Right renal cortex interstitium (tissue), 3 donors: ENCODE measurements at places on chromosomes 6 and 20. TPM values are rescaled to one million over a fixed set of nuclear protein-coding genes. Genes with fewer than 3 reads are reported as not detected.

DNA sequence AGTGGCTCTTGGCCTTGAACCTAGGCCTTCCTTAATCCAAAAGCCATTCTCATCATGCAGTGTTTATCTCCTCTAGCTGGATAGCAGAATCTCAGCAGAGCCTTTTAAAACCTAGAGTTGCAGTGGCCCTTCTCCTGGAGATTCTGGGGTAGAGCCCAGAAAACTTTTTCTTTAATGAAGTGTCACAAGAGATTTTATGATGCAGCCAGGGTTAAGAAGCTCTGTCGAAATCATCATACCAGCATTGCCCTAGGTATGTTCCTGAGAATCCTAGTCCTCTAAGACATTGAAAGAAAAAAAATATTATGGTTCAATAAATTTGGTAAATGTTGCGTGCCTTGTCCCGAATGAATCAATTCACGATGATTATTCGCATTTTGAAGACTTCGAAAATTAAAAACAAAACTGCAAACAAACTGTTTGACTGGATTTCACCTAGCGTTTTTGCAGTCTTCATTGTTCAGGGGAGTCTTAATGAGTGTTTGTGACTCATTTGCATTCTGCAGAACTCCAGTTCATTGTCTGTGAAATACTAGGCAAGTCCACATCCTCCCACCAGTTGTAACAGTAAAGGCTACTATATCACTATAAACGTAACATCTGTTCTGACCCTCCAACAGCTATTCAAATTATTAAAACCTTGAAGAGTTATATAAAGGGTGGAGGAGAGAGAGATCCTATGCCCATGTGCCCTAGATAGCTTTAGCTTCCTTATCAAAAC is 198.6 kb downstream of the UST start:
- DNase-seq = no peak

DNA sequence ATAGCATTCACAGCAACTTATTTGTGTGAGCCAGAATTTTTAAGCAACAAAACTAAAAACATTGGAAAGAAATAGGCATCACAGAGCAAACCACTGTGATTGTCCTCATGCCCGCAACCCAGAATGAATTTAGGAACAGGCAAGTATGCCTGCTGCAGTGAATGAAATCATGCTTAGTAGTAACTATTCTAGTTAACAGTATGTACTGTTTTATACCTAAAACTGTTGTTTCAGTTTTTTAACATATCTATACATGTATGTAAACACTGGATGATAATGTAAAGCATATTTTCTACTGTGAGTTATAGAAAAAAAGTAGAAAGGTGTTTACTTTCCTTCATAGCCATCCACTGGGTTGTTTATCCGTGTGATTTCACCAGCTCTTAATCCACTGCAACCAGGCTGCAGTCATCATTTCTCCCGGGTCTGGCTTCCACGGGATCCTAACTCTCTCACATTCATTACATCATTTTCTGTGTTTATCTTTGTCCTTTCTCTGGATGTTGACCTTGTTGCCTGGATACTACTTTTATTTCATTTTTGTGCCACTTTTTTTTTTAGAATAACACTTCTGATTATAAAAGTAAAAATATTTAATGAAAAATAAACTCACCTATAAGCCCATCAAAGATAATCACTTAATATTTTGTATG is 3.6 kb upstream of the ARFGEF3 start:
- DNase-seq = no peak

GRCh38 chr6:95095855-95096254 is 481.5 kb upstream of the MANEA start:
- no peak for DNase-seq

- DNase-seq = no peak
These were observed 8.8 kb upstream of the FBXO30 start for GRCh38 chr6:145823328-145823944.

GRCh38 chr6:120569714-120570113 is 764.6 kb downstream of the TBC1D32 start:
- no peak for DNase-seq

GRCh38 chr6:112597176-112597575 is 250.0 kb downstream of the RFPL4B start:
- DNase-seq = no peak

DNA sequence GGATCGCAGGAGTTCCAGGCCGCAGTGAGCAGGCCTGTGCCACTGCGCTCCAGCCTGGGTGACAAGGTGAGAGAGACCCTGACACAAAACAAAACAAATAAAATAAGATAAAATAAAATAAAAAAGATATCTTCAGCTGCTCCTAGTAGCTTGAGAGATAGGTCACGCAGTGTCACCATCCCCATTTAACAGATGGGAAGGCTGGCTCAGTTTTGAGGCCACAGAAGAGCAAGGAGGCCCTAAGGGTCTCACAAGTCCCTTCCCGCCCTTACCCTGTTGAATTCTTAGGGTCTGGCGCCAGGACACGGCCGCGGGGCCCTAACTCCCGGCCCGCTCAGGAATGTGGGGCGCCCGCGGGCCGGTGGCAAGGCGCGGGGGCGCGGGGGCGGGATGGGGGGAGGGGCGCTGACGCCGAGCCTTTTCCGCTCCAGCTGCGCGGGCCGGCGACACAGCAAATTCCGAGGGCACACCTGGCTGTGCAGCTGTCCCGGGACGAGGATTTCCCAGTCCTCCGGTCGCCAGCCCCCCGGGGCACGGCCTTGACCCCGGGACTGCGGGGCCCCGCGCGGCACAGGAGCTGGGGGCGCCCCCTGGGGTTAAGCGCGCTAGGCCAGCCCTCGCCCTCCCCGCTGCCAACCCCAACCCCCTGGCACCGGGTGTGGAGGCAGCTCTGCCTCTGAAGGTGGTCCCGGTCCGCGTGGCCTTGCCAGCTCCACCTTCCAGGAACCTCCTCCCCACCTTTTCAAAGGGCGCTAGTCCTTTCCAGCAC is 10.3 kb upstream of the R3HDML start:
- no peak for DNase-seq

DNA sequence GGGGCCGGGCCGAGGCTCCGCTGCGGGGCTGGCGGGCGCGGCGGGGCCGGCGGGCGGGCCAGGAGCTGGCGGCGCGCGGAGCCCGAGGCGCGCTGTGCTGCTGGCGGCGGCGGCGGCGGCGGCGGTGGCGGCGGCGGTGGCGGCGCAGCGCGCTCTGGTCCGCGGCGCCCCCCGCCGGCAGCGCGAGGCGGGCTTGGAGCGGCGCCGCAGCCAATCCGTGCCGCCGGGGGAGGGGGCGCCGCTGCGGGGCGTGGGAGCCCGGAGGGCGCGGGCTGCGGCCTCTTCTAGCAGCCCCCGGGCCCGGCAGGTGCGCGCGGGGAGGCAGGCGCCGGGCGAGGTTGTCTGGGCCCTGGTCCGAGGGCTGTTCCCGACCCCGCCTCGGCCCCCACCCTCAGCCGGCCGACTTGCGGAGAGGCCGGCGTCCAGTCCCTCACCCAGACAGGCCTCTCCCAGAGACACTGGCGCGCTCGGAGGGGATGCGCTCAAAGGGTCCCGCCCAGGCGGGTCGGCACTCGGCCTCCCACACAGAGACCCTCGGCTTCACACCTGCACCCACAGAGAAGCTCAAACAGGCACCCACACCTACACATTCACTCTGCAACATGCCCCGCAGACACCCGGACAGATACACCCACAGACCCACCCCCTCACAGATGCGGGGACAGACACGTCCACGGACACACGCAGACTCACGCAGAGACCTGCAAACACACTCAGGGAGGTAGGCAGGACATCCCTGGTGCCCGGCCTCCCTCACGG is at the start of gene RIMS4:
Gene RIMS4, minus strand, starts transcription at position 156 of the 759 bp plus-strand sequence. CDS start 275 bp downstream, outside the sequence.
- no peak for DNase-seq

The MDFI gene
- polyA plus RNA-seq = 35.3 TPM

The LY6G6C gene
- 0.22 TPM for polyA plus RNA-seq

The NHLRC1 gene
- polyA plus RNA-seq = 2.2 TPM

The TREML1 gene
- 1.5 TPM for polyA plus RNA-seq

The B3GAT2 gene
- polyA plus RNA-seq = 1.1 TPM

The MTFR2 gene
- polyA plus RNA-seq = 3.7 TPM

The C6orf132 gene
- 3.6 TPM for polyA plus RNA-seq

The MEP1A gene
- polyA plus RNA-seq = not detected

The LHFPL5 gene
- not detected for polyA plus RNA-seq
